ENCODE measurements at places on chromosomes 4 and X.

DNA sequence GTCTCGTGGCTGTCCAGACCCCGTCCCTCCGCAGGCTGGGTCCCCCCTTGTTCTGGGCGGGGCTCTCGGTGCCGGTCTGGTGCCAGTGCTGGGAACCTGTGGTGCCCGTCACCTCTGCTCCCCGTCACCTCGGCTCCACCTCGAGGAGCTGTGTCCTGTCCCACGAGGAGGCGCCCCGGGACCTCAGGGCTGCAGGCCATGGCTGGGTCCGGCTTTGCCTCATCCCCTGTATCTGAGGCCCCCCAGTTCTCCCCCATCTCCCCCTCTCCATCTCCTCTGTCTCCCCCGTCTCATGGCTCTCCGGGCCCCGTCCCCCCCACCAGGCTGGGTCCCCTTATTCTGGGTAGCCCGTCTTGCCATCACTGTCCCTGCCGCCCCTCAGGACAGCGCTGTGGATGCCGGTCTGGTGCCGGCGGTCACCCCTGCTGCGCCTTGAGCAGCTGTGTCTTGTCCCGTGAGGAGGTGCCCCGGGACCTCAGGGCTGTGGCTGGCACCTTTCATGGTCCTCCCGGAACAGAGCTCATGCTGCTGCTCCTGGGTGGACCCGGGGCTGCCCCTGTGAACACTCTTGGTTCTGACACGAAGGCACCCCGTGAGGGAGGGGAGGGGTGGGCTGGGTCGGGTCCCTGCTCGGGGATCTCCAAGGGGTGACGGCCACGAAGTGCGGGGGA is 13.4 kb upstream of the GTPBP6 start:
- DNase-seq = no peak

DNA sequence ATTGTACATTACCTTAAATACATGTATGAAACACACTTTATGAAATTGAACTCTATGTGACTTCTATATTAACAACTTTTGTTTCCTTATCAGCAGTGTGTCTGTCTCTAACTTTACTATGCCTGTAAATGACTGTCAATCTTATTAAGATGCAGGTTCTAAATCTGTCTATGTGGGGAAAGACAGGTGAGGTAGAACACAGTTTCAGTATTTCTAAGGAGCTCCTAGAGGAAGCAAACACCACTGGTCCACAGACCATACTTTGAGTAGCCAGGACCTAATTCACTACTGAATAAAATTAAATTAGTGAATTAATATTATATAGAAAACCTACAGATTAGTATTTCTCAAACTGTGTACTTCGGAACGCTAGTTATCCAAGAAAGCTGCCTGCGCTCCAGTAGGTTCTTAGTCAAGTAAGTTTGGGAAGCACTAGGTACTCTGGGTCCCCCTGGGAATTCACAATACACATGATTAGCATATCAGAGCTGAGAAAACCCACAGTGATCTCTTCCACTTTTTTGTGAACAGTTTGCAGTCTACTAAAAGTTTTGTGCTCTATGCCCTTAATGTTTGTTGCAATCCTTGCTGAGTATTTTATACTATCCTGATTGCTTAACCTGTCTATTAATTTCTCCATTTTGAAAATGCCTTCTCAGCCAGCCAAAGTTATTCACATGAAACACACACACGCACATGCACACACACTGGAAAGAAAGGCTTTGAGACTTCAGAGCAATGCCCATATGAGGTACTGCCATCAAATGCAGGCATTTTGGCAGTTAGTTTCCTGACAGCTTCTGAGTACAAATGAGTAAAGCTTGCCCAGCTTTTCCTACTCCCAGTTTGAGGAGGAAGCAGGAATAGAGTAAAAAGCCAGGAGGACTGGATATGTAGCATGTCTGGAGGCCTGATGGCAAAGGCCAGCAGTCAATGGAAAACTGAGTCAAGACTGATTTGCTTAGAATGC is 133.6 kb upstream of the CPEB2 start:
- DNase-seq = no peak

GRCh38 chr4:121477079-121477478 is 96.3 kb upstream of the QRFPR start:
- DNase-seq = no peak

GRCh38 chr4:3527914-3528876 is 4.0 kb downstream of the LRPAP1 start:
- DNase-seq = no peak

DNA sequence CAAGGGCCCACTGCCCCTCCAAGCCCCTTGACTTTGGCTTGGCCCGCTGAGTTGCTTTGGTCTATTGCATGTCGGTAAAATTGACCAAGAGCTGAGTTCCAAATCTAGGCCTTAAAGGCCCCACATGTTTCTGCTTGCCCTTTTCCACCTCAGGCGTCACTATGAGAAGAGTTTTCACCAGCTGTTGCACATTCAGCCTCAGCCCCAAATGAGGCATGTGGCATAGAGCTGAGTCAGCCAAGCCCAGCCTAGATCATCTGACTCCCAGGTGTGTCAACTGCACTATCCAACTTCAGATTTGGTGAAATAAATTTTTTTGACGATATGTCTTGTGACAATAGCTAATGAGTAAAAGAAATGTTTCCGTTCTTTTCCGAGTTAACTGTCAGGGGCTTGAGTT is 424.5 kb upstream of the FAM47C start:
- no peak for DNase-seq

DNA sequence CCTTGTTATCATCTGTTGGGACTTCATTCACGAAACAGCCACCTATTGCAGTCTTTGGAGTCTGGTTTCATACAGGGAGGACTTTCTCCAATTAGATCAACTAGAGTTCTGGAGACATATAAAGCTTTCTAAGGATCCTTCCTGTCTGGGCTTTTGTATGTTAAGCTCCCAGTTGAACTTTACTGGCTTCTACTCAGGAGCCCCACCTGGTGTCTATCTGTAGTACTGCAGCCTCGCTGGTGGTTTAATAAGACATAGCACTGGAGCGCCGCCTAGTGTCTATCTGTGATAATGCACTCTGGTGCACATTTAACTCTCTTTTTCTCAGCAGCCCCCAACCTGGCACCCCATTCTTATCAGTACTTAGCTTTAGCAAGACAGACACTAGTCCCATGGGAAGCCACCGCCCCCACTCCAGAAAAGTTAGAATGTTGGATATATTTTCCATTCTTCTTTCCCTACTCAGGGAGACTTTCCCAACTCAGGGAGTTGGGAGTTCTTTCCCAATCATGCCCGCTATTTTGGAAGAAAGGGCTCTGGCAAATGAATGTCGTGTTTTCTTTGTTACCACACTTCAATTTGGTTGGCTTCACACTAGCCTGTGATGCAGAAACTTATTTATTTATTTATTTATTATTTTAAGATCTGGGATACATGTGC is 36.9 kb upstream of the SYTL4 start:
- DNase-seq = peak; percentile 92

DNA sequence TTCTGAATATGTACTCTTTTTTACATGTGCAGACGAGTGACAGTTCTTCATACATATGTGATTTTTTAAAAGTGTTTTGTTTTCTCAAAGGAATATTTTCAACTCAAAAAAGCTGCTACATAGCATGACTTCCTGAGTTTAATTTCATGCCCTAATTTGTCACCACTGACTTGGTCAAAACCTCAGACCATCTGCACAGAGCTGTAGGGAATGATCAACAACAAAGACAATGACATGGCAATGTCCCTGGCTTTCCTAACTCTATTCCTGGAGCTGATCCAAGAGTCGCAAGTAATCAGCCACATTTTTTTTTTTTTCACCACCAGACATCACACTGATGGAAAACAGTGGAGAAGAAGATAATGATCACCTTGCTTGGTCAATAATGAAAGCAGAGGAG is 97.7 kb downstream of the TMA16 start:
- no peak for DNase-seq

GRCh38 chrX:153032397-153033118 is 23.7 kb upstream of the PNMA3 start:
- peak; percentile 73 for DNase-seq

DNA sequence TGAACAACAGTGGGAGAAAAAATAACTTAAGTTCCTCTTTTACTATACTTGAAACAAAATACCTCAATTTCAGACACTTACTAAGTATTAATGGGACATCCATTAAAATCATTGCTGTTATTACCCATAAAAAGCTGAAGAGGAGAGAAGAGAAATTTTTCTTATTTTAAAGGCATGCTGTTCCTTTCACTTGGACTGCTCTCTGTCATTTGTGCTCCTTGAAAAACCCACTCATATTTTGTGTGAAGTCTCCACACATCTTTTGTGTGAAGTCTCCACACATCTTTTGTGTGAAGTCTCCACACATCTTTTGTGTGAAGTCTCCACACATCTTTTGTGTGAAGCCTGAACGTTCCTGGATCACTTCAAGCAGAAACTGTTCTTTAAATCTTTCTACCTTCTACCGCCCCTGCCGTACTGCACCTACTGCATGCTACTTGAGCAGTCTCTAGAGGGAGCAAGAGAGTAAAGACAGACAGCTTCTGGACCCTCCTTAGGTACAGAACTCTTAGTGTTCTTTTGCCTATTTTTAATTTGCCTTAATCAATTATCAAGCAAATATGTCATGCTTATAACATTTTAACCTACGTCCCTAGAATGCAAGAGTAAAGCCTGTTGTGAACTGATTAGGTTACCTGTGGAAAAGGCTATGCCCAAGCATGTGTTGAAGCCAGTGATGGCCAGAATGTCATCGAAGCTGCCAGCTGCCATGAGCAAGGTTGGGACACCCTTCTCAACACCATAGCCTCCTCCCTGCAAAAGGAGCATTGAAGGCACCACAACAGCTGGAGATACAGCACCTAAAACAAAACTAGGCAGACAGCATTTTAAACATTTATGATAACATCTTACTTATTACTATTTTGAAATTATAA is 27.1 kb upstream of the SLC9B1 start:
- DNase-seq = peak; percentile 42

- DNase-seq = no peak
These were observed 27.3 kb upstream of the TRIM2 start for GRCh38 chr4:153176938-153177337.

- DNase-seq = no peak
These were observed 2.3 kb upstream of the ADAMTS3 start for GRCh38 chr4:72571337-72571736.

DNA sequence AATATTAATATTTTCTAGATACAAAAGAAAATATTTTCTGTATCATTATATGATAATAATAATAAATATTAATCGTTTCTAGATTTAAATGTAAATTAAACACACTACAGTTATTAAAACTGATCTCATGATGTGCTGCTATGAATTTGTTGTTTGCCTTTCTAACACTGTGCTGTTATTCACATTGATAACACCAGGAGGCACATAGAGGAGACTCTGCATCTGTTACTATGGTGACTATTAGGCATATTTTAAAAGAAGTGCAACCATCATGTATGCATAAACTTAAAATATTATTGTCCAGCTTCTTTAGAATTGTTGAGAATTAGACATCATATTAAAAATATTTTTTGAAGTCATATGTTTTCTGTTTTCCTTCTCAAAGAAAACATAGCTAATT is 11.8 kb upstream of the PDGFC start:
- no peak for DNase-seq

GRCh38 chrX:57406149-57406548 is 119.6 kb downstream of the FAAH2 start:
- DNase-seq = no peak

DNA sequence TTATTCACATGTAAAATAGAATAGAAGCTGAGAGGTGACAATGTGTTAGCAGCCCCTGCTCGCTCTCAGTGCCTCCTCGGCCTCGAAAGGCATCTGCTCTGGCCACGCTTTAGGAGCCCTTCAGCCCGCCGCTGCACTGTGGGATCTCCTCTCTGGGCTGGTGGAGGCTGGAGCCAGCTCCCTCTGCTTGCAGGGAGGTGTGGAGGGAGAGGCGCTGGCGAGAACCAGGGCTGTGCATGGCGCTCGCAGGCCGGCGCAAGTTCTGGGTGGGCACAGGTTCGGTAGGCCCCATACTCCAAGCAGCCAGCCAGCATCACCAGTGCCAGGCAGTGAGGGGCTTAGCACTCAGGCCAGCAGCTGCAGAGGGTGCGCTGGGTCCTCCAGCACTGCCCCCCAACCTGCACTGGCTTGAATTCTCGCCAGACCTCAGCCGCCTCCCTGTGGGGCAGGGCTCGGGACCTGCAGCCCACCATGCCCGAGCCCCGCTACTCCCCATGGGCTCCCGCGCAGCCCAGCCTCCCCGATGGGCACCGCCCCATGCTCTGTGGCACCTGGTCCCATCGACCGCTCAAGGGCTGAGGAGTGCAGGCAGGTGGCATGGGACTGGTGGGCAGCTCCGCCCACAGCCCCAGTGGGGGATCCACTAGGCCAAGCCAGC is 1346.7 kb upstream of the IGFBP7 start:
- DNase-seq = no peak

DNA sequence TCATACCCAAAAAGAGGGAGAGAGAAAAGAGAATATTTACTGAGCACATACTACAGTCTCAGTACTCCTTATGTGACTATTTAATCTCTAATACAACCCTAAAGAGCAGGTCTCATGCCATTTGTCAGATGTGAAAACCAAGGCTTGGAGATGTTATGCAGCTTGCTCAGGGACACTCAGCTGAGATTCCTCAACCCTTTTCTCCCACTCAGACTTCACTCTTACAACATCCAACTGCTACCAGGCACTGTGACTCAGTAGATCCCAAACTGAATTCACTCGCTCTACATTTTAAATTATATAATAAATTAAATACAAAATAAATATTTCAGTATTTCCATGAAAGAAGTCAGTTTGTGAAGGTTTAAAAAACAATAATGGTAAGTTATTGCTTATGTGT is 53.7 kb downstream of the TSPAN5 start:
- no peak for DNase-seq

- peak; percentile 56 for DNase-seq
These were observed 50.8 kb downstream of the DTHD1 start for GRCh38 chr4:36332023-36332781.

GRCh38 chr4:22650771-22651170 is 42.0 kb upstream of the GBA3 start:
- DNase-seq = no peak

- DNase-seq = peak; percentile 58
These were observed 35.3 kb downstream of the SUPT20HL1 start for GRCh38 chrX:24395775-24396174.

All from activated naive CD4-positive, alpha-beta T cell treated with anti-CD3 and anti-CD28 coated beads for 36 hours (primary cell).